ENCODE measurements at places on chromosomes 7 and 10.

GRCh38 chr10:104612571-104613205, 28.4 kb upstream of the SORCS3 start:
- no peak for DNase-seq

DNA sequence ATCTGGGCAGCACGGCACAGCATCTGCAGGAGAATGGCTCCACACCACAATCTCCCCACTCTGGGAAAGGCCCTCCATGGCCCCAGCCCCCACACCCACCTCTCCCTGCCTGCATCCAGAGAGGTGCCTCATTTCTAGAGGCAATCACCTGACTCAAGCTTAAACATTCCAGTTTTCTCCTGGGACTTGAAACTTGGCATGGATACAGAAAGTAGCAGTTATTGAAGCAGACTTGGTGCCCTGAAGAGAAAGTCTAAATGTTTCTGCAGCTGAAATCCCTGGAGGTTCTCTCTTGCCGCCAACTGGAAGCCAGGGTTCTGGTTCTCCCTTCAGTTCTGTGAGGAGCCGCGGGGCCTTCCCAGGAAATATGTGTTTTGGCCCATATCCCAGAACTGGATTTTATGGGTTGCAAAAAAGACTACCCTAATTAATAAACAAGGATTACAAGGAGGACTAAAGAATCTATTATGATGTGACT, 122.8 kb downstream of the SKIDA1 start:
- no peak for DNase-seq

DNA sequence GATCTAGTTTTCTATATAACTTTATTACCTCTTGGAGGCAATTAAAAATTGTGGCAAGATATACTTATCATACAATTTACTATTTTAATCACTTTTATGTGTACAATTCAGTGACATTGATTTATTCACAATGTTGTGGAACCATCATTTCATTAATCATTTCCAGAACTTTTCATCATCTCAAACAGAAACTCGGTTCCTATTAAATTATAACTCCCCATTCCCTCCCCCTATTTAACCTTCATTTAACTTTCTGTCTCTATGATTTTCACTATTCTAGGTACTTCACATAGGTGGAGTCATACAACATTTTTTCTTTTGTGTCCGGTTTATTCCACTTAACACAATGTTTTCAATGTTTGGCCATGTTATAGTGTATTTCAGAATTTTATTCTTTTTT, 252.8 kb downstream of the REEP3 start:
- no peak for DNase-seq

GRCh38 chr10:126177417-126178030, 210.8 kb downstream of the ADAM12 start:
- no peak for DNase-seq

DNA sequence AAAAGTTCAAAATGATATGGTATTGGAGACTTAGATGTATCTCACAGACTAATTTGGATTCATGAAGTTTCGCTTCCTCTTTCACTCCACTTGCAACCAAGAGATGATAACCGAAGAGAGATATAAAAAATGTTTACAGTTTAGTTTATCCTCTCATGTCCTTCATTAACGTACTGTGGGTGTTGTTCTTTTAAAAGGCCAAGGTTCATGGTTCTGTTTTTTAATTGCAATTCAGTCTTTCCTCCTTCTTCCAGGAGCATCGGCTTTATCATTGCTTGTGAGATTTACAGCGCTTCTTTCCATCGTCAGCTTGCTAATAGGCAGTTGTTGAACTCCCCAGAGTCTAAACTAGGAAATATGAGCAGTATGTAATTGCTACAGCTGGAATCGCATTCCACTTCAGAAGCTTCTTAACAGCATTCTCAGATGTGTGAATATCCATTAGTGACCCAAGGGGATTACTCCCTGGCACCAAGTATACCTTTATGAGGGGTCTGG, 75.9 kb upstream of the HGF start:
- DNase-seq, result no peak
